HFFc6 (cell line): ENCODE measurements at places on chromosomes 6 and 20. TPM values are rescaled to one million over a fixed set of nuclear protein-coding genes. Genes with fewer than 3 reads are reported as not detected.

DNA sequence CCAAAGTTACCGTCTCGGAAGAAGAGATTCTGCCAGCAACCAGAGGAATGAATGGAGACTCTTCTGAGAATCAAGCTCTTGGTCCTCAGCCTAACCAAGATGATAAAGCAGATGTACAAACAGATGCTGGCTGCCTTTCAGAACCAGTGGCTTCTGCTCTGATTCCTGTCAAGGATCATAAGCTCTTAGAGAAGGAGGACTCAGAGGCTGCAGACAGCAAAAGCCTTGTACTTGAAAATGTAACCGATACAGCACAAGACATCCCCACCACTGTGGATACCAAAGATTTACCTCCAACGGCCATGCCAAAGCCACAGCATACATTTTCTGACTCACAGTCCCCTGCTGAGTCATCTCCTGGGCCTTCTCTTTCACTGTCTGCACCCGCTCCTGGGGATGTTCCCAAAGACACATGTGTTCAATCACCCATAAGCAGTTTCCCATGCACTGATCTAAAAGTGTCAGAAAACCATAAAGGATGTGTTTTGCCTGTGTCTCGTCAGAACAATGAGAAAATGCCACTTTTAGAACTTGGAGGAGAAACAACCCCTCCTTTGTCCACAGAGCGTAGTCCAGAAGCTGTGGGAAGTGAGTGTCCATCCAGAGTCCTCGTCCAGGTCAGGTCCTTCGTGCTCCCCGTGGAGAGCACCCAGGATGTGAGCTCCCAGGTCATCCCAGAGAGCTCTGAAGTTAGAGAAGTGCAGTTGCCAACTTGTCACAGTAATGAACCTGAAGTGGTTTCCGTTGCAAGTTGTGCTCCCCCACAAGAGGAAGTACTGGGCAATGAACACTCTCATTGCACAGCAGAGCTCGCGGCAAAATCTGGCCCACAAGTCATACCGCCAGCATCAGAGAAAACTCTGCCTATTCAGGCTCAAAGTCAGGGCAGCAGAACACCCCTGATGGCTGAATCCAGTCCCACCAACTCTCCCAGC is 109.6 kb downstream of the RTN4IP1 start:
- peaks cover 14% of the 10 kb centered on the region for H3K36me3 ChIP-seq
- H3K4me3 ChIP-seq, result peak overlapping the region; percentile 66
- DNase-seq, result peak; percentile 91
- H3K4me1 ChIP-seq, result peaks cover 67% of the 10 kb centered on the region
- peak overlapping the region; percentile 96 for H3K27ac ChIP-seq
- H3K27me3 ChIP-seq, result no peaks in the 10 kb centered on the region; the same call in 1 of the 2 replicates

The GTF3C6 gene
- 126 to 134 TPM (median 132 TPM) in 3 replicates for total RNA-seq

- H3K4me3 ChIP-seq, result no peak overlapping the region
- H3K4me1 ChIP-seq, result peaks cover 68% of the 10 kb centered on the region
- H3K36me3 ChIP-seq, result peaks cover 14% of the 10 kb centered on the region; the same call in 1 of the 2 replicates
- DNase-seq, result no peak
- no peaks in the 10 kb centered on the region for H3K27me3 ChIP-seq
These were observed 33.1 kb downstream of the SCAF8 start for GRCh38 chr6:154766288-154766687.

GRCh38 chr20:14830899-14831298 is 493.5 kb upstream of the FLRT3 start:
- H3K4me1 ChIP-seq, result no peaks in the 10 kb centered on the region
- no peaks in the 10 kb centered on the region for H3K36me3 ChIP-seq
- no peaks in the 10 kb centered on the region for H3K27me3 ChIP-seq
- DNase-seq, result no peak

The ADGB gene
- not detected in 3 replicates for total RNA-seq

DNA sequence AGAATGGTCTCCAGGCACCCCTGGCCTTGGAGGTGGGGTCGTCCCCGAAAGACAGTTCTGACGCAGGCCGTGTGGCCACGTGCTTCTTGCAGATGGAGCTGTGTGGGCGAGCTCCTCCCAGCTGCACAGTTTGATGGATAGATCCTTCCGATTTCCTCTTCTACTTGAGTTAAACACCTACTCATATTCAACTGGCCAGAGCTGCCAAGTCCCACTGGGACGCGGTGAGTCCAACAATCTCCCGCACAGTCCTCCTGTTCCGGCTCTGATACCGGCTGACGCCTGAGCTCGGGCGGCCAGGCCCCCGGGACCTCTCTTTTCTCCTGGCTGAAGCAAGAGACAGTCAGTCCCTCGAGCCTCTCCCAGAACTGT is 57.9 kb upstream of the DACT2 start:
- H3K36me3 ChIP-seq, result peaks cover 10% of the 10 kb centered on the region
- H3K27ac ChIP-seq, result no peak overlapping the region
- H3K27me3 ChIP-seq, result peaks cover 3% of the 10 kb centered on the region
- no peak overlapping the region for H3K4me3 ChIP-seq
- DNase-seq, result no peak
- no peaks in the 10 kb centered on the region for H3K4me1 ChIP-seq

The BCAS4 gene
- total RNA-seq, result 22.1 to 29.4 TPM (median 23.4 TPM) in 3 replicates

The PGC gene
- not detected in 3 replicates for total RNA-seq

DNA sequence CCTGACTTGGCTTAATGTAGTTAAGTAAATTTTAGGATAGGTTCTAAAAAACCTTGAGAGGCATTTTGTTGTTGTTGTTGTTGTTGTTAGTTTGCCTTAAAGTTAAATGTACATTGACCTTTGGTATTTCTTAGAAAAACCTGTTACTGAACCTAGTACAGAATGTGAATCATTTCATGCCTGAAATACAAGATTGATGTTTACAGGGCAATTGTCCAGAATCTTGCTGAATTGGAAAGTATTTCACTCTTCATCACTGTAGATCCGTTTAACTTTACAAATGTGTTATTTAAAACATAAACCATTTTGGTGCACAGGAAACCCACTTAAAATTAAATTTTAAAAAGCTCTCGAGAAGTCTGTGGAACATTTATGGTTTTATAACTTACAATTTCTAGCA is 75.0 kb downstream of the CEP57L1 start:
- no peaks in the 10 kb centered on the region; the same call in 1 of the 2 replicates for H3K36me3 ChIP-seq
- no peak for DNase-seq
- no peaks in the 10 kb centered on the region for H3K27me3 ChIP-seq

GRCh38 chr6:131740161-131740560 is 29.3 kb upstream of the CTAGE9 start:
- DNase-seq, result peak; percentile 54
- H3K27me3 ChIP-seq, result no peaks in the 10 kb centered on the region
- H3K4me3 ChIP-seq, result no peak overlapping the region
- peaks cover 10% of the 10 kb centered on the region; the same call in 1 of the 2 replicates for H3K4me1 ChIP-seq
- H3K36me3 ChIP-seq, result no peaks in the 10 kb centered on the region

DNA sequence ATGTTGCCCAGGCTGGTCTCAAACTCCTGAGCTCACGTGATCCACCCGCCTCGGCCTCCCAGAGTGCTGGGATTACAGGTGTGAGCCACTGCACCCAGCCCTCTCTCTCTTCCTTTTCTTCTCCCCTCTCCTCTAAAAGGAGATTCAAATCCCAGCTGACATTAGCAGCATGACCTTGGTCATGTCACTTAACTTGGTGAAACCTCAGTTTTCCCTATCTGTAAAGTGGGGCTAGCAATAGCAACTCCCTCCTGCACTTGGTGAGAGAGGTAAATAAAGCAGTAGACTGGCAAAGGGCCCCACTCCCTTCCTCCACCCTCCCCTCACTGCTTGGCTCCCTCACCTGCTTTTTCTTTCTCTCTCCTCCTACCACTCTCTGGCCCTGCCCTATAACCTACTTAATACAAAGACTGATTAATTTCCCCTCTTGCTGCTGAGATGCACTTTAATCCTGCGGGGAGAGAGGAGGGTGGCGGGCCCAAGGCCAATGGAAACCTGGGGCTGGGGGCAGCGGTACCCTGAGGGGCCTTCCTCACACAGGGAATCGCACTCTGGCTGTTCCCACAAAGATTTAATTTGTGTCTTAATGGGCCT is 54.2 kb upstream of the ZFAND3 start:
- no peak overlapping the region for H3K27ac ChIP-seq
- H3K4me1 ChIP-seq, result no peaks in the 10 kb centered on the region
- peaks cover 36% of the 10 kb centered on the region for H3K27me3 ChIP-seq
- no peak for DNase-seq
- H3K36me3 ChIP-seq, result no peaks in the 10 kb centered on the region

DNA sequence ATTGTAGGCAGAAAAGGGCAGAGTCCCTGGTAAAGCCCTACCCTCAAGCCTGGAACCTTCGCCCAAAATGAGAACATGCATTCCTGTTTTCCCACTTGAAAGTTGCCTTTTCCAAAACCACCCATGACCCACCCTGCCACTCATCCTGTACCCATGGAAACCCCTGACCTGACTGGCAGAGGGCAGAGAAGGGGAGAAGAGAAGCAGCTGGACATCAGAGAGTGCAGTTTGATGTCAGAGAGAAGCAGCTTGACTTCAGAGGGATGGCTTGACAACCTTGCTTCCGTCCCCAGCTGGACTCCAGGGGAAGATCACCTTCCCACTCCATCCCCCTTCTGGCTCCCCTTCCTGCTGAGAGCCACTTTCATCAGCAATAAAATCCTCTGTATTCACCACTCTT is 123.6 kb upstream of the SHLD1 start:
- H3K27ac ChIP-seq, result no peak overlapping the region
- H3K4me1 ChIP-seq, result peaks cover 10% of the 10 kb centered on the region
- no peak overlapping the region for H3K4me3 ChIP-seq
- H3K27me3 ChIP-seq, result peaks cover 5% of the 10 kb centered on the region

DNA sequence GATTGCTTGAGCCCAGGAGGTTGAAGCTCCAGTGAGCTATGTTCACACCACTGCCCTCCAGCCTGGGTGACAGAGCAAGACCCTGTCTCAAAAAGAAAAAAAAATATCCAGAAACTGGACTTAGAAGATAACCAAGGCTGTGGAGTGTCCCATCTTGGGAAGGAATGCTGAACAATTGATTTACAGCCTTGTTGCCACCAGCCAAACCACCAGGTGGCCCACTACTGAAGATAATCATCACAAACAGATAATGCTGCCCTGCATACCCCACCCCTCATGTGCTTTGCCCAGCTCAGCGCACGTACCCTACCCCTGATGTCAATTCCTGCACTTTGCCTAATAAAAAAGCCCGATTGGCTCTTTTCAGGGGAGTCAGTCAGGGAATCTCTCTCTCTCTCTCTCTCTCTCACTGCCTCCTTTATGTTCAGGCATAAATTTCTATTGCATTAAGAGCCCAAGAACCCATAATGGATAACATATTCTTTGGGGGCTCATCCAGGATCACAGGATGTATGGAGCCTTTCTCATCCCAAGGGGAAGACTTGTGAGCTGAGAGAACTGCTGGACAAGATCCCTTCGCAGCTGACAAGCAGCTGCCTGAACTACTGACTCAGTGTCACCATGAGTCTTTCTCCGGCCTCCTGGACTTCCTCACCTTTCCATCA is 166.4 kb downstream of the CD24 start:
- no peak overlapping the region for H3K4me3 ChIP-seq
- H3K36me3 ChIP-seq, result no peaks in the 10 kb centered on the region
- peaks cover 4% of the 10 kb centered on the region for H3K27me3 ChIP-seq
- no peak for DNase-seq
- H3K27ac ChIP-seq, result no peak overlapping the region
- 0 out of 2 replicates have a peak, but pooled peaks cover 5% of the 10 kb centered on the region for H3K4me1 ChIP-seq

DNA sequence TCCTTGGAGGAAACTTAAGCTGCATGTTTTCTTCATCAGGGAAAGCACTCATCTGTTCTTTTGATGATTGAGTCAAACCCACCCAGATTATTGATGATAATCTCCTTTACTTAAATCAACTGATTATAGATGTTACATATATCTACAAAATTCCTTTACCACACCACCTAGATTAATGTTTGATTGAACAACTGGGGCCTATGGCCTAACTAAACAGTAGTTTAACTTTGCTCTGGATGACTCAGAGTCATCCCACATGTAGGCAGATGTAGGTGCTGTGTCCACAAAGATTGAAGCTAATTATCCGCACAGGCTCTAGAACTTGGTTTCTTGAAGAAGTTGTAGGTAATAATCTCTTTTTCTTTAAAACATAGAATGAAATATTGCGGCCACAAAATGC is 42.2 kb downstream of the PKIB start:
- H3K4me3 ChIP-seq, result no peak overlapping the region
- no peak for DNase-seq
- H3K27me3 ChIP-seq, result no peaks in the 10 kb centered on the region; the same call in 1 of the 2 replicates
- H3K36me3 ChIP-seq, result no peaks in the 10 kb centered on the region
- H3K4me1 ChIP-seq, result no peaks in the 10 kb centered on the region

The SNAI1 gene
- 4.7 to 6.2 TPM (median 4.9 TPM) in 3 replicates for total RNA-seq

DNA sequence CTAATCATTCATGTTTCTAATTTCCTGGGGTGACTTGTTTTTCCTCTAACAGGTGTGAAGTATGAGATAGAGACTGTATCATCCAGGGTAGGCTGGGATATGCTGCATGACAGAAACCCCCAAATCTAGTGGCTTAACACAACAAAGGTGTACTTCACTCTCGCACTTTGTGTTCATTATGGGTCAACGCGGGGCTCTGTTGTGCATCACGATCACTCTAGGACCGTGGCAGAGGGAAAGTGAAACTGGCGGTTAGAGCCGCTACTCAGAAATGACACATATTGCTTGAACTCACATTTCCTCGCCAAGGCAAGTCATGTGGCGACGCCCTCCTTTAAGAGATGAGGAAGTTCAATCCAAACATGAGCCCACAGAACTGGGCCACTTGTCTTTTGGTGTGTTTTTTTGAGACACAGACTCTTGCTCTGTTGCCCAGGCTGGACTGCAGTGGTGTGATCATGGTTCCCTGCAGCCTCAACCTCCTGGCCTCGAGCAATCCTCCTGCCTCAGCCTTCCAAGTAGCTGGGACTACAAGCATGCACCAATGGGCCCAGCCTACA is 41.3 kb downstream of the PCNA start:
- no peak overlapping the region for H3K4me3 ChIP-seq
- H3K4me1 ChIP-seq, result peaks cover 12% of the 10 kb centered on the region
- H3K36me3 ChIP-seq, result no peaks in the 10 kb centered on the region
- H3K27ac ChIP-seq, result no peak overlapping the region
- DNase-seq, result no peak
- peaks cover 5% of the 10 kb centered on the region for H3K27me3 ChIP-seq

DNA sequence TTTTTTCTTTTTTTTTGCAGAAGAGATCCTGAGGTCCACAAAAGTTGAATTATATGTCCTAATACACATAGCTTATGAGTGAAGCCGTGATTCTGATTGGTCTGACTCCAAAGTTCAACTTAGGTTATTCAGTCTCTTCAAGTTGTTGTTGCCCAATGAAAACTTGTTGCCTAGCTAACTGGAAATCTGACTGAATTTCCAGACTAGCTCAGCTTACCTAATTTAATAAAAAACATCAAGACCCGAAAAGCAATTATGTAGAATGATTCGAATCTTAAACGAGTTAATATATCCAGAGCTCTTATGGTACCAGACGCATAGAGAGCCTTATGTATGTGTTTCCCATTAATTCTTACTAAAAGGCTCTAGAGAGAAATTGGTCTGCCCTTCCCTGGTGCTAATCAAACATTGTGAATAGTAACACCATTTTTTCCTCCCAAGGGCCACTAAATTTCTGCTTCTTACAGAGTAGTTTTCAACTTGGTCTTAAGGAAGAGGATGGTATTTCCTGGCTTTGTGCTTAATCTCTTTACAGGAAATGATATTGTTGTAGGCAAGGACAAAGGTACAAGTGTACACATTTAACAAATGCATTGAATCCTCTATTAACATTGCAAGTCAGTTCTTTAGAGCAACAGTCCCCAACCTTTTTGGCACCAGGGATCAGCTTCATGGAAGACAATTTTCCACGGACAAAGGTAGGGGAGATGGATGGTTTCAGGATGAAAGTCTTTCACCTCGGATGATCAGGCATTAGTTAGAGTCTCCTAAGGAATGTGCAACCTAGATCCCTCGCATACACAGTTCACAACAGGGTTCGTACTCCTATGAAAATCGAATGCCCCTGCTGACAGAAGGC is 107.9 kb downstream of the TSHZ2 start:
- no peak for DNase-seq
- H3K4me1 ChIP-seq, result no peaks in the 10 kb centered on the region
- no peaks in the 10 kb centered on the region for H3K27me3 ChIP-seq
- H3K27ac ChIP-seq, result no peak overlapping the region
- no peak overlapping the region for H3K4me3 ChIP-seq
